ENCODE measurements at places on chromosomes 3 and 15.

GRCh38 chr3:74561881-74562280 is 52.6 kb downstream of the CNTN3 start:
- no peak for DNase-seq

DNA sequence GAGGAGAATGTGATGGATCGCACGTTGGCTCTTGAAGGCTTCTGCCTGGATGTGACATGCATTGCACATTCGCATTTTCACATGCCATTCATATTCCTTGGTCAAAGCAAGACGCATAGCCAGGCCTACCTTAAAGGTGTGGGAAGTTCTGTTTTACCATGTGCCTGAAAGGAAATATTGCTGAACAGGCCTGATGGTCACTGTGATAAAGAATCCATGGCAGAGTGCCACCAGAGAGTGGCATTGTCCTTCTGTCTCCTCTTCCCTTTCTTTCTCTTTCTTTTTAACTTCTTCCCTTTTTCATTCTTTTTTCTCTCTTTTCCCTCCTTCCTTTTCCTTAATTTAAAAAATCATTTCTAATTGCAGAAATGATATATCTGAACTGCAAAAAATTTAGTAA is 15.9 kb upstream of the MITF start:
- DNase-seq = no peak

GRCh38 chr3:65006300-65006739 is 318.5 kb upstream of the ADAMTS9 start:
- DNase-seq = no peak

DNA sequence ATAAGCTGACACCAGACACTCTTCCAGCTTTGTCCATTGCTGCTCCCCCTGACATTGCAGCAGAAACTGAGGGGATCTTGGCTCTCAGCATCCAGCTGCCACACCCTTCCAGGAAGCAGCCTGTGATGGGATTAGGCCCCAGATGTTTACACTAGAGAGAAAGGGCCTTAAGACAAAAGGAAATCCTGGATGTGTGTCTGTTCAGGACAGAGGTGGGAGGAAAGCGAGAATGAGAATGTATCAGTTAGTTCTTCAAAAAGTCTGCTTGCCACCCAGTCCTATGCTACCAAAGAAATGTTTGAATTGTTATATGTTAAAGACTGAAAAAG is 58.8 kb downstream of the HES1 start:
- no peak for DNase-seq

DNA sequence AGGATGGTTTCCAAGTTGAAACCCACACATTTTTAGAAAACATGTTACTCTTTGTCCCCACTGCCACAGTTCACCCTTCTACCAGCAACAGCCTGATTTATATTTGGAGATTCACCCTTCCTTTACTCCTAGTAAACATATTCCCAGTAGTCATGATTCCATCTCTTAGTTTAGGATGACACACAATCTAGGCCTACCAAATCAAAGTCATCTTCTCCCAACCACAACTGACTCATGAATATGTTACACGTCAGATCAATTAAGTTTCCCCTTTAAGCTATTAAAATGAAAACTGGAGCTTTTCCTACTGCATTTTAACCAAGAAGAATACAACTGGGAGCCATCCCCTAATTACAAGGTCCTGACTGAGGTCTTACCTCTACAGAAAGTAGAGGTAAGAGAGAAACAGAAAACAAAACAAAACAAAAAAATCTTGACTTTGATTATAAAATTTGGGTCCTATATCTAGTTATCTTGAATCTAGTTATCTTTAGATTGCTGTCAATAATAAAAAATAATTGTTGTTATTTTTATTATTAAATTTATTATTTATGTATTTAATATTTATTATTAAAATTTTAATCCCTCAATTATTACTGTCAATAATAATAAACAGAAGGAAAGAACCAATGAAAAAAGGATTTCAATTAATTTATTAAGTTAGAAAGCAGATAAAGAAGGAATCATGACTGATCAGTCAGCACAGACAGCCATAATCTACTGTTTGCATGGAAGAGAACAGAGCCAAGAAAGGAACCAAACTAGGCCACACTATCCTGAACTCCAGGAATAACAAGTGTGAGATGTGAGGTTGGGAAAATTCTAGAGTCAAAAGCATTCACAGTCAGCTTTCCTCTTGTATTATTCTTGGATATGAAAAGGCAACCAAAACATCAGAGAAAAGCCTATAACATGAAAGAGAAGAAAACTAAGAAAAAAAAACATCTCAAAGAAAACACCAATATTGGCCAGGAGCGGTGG is 12.5 kb downstream of the DPH6 start:
- DNase-seq = no peak

GRCh38 chr3:191959876-191960413 is 499.0 kb downstream of the PYDC2 start:
- DNase-seq = no peak

DNA sequence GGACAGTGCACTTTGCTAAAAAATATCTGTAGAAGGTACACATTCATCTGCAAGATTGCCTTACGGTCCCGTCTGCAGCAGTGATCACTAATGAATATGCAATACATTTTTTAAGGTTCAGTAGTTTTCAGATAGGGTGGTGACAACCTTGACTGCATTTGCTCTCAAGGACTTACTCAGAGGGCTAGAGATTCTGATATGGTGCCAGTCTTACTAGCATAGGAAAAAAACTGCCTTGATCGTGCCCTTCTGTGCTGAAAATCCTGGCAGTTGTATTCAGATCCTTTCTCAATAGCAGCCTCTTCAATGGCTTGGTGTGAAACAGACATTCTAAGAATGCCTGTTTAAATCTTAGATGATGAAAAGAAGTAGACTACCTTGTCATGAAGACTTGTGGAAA is 411.9 kb upstream of the CCDC54 start:
- no peak for DNase-seq

DNA sequence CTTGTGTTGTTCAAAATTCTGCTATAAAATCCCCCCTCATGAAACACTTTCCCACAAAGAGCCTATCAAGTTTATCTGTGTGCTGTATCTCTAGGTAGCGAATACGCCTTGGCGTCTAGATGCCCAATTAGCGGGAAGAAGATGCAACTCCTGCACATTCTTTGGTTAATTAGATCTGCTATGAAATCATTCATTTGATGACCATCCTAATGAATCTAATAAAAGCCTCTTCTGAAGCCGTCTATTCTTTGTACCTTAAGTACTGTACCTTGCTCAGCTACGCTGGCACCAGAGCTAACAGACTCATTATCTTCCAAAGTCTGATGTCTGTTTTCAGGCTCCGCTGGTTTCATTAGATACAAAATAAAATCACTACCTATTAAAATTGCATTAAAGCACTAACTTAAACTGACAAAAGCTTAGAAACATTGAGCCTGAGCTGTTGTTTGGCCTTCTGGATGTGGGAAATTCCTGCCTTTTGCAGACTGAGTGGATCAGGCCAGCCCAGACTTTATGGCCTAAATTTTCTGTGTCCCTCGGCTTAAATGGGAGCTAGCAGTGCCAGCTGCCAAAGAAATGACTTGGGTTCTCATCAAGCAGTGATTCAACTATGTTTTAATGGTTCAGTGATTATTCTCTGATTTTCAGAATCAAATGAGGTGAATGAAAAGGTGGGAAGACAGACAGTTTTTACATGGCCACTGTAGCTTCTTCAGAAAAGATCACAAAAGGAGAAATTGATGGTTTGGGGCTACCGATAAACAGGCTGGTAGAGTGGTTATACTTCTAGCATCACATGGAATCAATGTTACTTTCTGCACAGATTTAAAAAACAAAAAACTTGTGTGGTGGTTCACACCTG is 28.4 kb upstream of the CHST2 start:
- no peak for DNase-seq

DNA sequence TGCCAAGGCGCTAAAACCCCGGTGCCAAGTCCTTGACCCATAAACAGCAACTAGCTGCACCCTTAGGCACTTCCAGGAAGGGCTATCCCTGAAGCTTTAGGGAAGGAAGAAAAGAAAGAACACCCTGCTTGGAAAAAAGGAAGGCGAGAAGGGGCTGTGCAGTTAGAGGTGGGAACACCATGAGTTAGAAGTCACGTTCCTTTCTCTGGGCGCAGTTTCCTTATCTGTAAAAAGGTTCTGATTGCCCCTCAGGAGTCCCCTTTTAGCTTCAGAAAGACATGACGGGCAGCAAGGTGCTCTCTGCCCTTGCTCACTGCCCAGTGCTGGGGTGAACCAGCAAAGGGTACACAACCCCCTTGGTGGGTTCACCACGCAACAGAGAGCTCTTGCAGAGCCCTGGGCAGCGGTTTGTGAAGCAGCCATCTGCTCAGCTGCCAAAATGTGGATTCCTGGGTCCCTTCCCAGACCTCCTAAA is 798 bp downstream of the GCHFR start:
- no peak for DNase-seq

DNA sequence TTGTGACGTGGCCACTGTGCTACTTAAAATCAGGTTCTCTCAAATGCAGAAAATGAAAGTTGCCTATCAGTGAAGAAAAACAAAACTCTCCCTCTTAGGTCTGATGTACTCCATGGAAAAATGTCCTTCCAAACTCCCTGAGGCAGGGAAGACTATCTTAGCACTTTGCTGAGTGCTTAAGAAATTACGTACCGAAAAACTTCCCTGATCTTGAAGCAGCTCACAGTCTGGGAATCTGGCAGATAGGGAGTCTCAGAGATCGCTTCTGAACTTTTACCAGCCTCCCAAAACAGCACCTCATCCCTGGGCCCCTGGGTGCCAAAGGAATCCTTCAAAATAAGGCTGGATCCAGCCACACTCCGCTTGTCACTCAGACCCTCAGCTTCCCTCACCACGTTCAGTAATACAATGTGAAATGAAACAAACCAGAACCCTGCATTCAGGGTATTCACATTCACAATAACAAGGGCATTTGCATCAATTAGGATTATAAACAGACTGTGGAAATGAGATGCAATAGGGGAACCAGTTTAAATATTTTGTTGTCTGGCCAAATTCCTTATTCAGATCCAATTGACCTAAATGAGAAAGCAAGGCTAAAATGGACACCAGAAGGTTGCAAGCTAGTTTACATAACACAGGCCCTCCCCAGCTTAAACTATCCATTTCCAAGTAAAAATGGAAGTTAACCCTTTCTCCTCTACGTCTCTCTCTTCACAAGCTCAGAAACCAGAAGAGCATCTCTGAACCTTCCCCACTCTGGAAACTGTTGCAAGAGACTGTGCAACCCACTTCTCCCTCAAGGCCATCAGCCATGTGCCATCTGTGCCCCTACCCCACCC is 20.9 kb downstream of the OSBPL10 start:
- DNase-seq = peak; percentile 33

GRCh38 chr3:45568848-45569762 is 25.4 kb upstream of the LIMD1 start:
- no peak for DNase-seq

DNA sequence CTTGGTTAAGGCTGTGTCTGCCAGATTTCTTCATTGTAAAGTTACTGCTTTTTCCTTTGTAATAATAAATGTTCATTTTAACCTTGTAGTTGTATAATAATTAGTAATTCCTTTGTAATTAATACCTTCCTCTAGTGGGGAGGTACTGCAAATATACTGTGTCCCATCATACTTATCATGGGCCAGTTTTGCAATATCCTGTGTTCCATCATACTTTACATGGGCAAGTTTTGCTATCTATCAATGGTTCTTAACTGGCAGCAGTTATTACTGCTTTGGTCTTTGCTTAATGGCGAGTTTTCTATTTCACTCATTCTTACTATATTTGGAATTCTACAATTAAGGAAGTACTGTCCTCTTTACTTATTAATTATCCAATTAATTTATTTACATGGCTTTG is 10.6 kb downstream of the ATP2C1 start:
- no peak for DNase-seq

DNA sequence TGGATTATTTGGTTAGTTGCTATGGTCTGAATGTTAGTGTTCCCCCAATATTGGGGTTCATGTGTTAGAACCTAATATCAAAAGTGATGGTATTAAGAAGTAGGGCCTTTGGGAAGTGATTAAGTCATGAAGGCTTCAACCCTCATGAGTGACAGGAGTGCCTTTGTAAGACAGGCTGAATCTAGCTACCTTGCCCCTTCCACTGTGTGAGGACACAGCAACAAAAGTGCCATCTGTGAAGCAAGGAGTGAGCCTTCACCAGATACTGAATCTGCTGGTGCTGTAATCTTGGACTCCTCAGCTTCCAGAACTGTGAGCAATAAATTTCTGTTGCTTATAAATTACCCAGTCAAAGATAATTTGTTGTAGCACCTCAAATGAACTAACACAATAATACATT is 22.6 kb upstream of the SATB1 start:
- DNase-seq = no peak

DNA sequence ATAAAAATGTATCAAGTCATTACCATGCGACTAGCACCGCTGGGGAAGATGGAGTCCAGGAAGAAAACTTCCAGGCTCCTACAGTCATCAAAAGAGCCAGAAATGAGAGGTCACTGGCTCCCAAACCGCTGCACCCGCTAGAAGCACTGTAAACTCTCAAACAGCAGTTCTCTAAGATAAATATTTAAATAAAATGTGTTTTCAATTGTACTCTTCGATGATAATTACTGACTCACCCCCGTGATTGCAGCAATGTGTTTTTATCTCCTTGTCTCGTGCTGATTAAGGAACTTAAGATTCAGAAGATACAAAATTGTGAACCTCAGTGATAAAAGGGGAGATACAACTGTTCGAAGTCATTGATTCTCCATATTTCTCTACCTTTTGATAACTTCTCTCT is 45.8 kb upstream of the FOXP1 start:
- no peak for DNase-seq

GRCh38 chr3:116306149-116306548 is 139.1 kb downstream of the LSAMP start:
- no peak for DNase-seq

DNA sequence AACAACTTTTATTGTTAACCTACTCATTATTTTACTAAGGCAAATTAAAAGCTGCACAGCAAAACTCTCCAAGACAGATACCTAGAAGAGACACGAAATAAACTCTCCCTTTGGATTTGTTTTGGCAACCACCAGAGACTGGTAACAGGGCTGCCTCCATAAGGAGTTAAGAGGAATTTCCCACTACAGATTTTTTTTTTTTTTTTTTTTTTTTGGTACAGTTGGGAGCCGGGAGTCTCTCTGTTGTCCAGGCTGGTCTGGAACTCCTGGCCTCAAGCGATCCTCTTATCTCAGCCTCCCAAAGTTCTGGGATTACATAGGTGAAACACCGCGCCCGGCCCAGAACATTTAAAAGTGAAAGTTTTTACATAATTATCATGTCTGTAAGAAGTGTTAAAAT is 73.6 kb upstream of the VGLL4 start:
- DNase-seq = no peak

GRCh38 chr3:61715886-61716527 is 154.6 kb downstream of the PTPRG start:
- DNase-seq = no peak

DNA sequence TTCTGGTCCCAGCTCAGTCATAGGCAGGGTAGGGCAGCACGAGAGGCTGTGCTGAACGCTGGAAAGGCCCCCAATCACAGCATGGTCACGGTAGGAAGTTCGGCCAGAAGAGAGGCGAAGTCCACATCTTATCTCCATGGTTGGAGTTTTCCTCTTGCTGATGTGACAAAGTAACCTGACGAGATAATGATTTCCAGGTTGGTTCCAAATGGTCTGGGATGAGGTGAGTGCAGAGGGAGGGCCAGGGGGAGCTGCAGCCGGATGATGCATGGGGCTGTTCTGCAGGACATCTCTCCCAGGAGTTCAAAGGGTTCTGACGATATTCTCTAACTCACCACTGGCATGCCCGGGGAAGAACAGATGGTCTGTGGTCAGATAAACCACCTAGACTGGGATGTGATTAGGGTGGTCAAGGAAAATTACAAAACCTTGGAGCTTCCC is 83.2 kb upstream of the WNT5A start:
- DNase-seq = no peak
